Glutamatergic neuron (in vitro differentiated cells): ENCODE measurements at places on chromosomes 12 and 14.
A peak's percentile ranks its signal among the peaks of the same experiment; 100 is the strongest.

DNA sequence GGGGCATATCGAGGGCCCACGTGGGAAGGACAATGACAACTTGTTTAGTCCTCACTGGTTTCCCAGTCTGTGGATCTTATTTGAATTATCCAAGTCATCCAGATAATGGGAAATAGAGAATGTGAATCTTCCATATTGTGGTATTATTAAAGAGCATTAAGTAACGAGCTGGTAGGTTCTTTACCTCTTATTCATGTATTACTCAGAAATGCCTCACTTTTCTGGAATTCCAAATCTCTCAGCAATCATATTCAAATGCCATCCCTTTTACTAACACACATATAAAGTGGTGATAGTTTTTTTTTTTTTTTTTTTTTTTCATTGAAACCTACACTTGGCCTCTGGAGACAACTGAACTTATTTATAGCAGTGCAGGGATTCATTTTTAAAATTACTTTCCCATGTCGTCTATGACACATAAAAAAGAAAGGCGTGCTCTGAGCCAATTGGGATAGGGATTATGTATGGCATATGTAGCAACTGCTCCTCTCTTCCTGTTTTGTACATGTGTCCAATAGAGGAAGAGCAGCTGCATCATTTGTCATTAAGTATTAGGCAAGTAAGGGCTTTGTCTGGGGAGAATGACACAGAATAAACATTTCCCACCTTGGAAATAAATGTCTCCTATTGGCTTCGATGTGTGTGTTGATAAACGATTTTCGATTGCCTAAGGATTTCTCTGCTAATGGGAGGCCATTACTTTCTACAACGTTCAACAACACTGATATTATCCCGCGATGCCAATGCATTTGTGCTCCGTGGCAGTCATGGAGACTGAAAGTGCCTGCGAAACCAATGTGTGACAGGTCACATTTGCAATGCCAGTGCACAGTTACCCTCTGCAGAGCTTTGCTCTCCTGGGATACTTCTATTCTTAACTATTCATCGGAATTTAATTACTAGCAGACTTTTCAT is 78.6 kb upstream of the IFNG-AS1 start:
- no peak for DNase-seq

DNA sequence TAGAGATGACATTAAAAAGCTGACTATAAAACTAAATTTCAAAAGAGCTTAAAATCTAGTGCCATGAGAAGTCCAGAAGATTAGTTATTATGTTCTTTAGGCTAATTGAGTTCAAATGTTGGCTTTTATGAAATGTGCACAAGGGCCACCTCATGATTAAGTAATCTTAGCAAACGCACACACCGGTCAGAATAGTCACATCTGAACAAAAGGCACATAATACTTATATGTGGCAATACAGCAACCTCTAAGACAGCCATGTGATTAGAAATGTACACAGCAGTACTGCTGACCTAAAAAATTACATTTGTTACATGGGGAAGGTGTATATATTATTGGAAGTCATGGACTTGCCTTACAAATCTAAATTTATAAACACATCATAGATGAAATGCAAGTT is 344.7 kb upstream of the GARIN6 start:
- no peak for DNase-seq

DNA sequence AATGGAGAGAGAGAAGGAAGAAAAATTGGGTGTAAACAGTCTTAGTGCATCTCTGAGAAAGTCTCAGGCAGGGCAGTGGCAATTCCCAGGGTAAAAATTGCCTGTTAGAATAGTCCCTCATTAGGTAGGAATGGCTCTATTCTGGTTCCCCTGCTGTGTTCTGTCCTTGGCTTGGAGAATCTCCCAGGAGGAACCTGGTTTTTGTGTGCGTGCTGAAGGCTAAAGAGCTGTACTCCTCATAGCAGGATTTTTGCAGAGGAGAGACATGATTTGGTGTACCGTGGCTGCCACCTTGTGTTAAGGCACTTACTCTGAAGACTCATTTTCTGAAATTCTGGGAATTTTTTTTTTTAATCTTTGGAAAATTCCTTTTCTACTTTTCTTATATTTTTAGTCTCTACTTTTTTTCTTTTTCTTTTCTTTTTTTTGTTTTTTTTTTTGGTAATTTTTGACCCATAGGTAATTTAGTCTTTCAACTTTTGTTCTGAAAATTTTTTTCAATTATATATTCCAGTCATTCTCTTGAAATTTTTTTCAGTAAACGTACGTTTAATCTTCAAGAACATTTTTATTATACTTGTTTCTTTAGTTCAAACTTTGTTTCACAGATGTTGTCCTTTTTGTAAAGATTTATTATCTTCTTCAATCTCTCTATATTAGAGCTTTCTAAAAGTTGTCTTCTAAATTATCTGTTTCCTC is 63.8 kb downstream of the FBXO33 start:
- DNase-seq: peak; percentile 58

DNA sequence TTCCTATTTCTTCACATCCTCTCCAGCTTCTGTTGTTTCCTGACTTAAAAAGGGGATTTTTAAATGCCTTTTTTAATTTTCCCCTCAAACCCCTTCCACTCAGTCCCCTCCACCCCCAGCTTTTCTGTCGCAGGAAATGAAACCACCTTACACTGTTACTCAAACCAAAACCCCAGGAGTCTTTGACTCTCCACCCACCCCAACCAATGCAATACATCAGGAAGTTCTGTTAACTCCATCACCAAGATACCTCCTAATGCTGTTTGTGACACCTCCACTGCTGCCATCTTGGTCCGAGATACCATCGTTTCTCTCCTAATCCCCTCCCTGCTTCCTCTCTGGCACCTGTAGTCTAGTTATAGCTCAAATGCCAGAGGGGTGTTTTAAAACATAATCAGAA is 25.4 kb upstream of the CPM start:
- DNase-seq: no peak

- no peak for DNase-seq
These were observed 130.9 kb downstream of the GPR135 start for GRCh38 chr14:59334253-59334652.

DNA sequence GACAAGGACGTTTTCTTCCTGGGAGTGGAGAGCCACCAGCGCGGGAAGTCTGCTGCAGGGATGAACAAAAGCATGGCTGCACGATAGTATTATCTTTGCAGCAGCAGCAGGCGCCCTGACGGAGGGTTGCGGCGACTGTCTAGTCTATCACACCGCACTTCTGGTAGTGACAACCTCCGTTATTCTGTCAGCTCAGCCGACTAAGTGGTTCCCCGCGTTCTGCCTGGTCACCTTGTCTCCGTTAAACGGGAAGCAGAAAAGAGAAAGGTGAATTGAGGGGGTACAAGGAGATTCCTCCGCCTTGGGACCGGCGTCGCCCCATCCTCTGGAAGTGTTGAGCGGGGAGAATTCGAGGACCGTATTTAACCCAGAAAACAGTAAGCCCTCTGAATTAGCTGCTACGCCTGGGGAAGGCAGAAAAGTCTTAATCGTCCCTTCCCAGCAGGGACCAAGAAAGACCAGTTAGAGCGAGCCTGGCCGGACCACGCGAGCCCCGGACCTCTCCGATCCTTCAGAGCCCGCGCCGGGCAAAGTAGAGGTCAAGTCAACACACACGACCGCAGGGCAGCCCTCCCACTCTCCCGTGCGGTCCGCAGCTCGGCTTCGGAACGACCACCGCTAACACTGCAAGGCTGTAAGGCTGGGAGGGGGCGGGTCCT is 536 bp upstream of the DAAM1 start:
- peak; percentile 63 for DNase-seq

DNA sequence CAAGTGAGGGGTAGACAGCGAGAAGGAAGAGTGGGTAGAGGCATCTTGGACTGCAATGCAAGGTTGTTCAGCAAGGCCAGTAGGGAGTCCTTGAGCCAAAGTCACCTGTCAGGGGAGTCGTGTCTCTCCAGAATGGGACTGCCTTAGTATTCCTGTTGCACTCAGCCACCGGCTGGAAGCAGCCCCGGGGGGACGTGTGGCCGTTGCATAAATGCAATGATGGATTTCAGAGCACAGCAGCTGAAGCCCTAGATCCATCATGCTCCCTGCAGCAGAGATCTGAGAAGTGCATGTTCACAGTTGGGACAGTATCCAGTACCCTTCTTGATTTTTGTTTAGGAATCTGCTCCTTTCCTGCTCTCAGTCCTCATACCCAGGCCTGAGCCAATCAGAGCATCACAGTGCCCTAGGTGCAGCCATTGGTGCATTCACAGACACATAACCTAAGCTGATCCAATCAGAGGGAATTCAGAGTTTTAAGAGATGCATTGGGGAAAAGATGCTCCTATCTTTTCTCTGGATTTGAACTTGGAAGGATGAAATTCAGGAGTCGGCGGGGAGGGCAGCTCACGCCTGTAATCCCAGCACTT is 62.9 kb downstream of the HSPB8 start:
- DNase-seq: peak; percentile 37

DNA sequence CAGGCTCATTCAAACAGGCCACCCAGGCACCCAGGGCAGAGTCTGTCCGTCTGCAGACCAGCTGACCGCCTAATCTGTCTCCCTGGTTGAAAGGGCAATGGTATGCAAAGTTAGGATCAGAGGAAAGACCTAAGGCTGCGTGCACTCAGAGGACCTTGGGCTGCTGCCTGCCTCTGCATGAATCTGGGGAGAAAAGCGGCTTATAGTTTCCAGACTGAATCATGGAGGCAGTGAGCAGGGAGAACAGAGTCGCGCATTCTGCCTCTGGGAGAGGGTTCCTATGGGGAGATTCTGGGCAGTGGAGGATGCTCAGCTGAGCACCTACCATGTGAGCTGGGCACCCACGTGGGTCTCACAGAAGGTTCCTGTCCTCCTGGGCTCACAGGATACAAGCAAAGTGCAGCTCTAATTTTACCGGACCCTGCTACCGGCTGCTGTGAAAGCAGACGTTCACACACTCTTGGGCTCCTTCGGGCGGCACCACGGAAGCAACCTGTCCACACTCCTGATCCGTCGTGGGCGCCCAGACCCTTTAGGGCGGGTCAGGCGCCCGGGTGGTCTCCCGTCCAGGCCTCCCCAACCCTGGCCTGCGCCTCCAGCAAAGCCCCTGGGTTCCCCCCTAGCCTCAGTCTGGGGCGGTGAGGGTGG is 772 bp downstream of the SCARB1 start:
- no peak for DNase-seq

DNA sequence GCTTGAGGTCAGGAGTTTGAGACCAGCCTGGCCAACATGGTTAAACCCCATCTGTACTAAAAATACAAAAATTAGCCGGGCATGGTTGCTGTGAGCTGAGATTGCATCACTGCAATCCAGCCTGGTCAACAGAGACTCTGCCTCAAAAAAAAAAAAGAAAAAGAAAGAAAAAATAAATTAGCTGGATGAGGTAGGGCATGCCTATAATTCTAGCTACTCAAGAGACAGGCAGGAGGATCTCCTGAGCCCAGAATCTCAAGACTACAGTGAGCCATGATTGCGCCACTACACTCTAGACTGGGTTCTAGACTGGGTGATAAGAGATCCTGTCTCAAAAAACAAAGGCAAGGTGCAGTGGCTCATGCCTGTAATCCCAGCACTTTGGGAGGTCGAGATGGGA is 16.9 kb downstream of the PPP4R3A start:
- no peak for DNase-seq

GRCh38 chr12:26275313-26276131 is 80.1 kb downstream of the SSPN start:
- no peak for DNase-seq

DNA sequence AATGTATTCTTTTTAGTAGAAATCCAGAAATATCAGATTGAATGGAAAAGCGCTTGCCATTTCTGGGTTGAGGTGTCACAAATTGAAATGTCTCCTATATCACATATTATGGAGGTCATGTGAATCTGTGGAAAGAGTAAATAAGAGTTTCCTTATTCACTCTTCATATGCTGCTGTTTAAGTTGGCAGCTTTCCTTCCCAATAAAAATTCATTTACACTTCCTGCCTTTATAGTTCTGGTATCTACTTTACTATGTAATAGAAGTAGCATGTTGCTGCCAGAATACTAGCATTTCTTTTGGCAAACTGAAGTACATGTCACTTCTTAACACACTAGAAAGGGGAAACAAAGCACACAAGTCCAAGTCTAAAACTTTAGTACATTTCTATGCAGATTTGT is 60.8 kb downstream of the SDR9C7 start:
- DNase-seq: no peak

GRCh38 chr12:16612647-16613046 is 6.7 kb upstream of the LMO3 start:
- no peak for DNase-seq

DNA sequence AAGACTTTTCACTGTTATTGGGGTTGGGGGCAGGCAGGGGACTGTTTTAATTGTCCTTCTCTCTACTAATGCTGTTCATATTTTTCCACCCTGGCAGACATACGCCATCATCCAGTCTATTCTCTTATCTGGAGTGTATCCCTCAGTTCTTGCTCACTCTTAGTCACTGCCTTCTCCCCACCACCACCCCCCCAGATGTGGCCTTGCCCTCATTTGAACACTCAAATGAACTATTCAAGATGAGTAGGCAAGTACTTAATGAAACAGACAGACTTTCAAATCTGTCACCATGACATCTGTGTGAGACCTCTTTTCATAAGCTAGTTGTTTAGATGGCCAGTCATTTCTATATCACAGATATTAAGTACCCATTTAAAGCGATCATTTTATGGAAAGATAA is 10.1 kb downstream of the NUDT4 start:
- no peak for DNase-seq

DNA sequence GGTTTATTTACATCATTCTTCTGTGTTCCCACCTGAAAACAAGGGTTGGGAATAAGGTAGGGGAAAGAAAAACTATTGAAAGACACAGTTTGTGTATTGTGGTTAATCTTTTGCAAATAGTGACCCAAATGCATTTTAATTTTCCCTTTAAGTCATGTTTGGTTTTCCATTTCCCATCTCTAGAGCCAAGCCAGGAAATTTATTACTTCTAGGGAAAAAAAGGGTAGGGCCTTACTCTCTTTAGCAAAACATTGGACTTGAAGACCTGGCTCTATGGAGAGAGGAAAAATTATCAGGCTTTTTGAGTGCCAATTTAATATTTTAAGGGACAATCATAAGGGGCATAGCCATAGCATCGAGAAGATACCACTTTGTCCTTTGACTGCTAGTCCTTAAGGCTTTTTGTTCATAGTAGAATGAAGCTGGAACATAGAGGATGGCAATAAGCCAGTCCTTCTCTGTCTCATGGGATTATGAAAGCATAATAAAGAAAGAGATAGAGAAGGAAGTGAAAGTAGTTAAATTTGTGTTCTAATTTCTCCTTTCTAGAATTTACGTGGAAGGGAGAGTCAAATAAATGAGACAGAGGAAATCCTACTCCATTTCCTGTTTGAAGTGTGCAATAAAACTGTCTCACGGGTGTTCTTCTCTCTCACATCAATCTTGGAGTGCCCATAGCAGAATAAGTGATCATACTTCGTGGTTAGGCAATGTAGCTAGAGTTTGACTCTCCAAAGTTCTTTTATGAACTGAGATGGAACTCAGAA is 50.9 kb upstream of the PPFIA2 start:
- DNase-seq: no peak

DNA sequence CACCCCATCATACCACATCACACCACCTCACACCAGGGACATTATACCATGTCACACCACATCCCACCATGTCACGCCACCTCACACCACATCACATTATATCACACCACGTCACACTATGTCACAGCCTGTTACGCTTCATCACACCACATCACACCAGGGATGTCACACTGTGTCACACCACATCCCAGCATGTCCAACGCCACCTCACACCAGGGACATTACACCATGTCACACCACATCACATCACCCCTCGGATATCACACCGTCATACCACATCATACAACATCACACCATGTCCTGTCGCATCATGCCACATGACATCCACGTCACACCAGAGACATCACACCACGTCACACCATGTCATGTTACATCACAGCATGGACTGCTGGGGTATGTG is 235.5 kb downstream of the TMEM121 start:
- no peak for DNase-seq
